ENCODE measurements at places on chromosomes 2 and 18. TPM values are rescaled to one million over a fixed set of nuclear protein-coding genes. Genes with fewer than 3 reads are reported as not detected.

The TMEM178A gene
- 0.31 TPM for total RNA-seq

The GALNT3 gene
- total RNA-seq = 1.9 TPM

The TTR gene
- not detected for total RNA-seq

GRCh38 chr2:121825003-121825950 lies 69.8 kb downstream of the TSN start:
- no peak overlapping the region for H3K27ac ChIP-seq
- no peaks in the 10 kb centered on the region for H3K4me1 ChIP-seq
- no peaks in the 10 kb centered on the region for H3K36me3 ChIP-seq
- no peak overlapping the region for H3K4me3 ChIP-seq
- no peaks in the 10 kb centered on the region for H3K27me3 ChIP-seq
- no peak for DNase-seq

DNA sequence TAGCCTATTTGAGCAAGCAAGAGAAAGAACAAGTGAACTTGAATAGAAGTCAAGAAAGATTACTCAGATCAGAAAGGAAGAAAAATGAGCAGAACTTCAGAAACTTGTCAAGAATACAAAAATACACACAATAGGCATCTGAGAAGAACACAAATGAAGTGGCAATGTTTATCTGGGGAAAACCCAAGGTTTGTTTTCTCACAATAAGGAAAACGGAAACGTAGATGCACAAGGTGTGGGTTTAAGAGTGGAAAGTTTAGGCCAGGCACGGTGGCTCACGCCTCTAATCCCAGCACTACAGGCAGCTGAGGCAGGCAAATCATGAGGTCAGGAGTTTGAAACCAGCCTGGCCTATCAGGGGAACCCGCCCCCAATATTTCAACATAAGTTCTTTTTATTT lies 159.5 kb upstream of the GYPC start:
- H3K4me3 ChIP-seq = no peak overlapping the region
- peaks cover 9% of the 10 kb centered on the region for H3K27me3 ChIP-seq
- peak; percentile 4 for DNase-seq
- H3K4me1 ChIP-seq = no peaks in the 10 kb centered on the region
- H3K36me3 ChIP-seq = peaks cover 3% of the 10 kb centered on the region
- H3K27ac ChIP-seq = no peak overlapping the region

DNA sequence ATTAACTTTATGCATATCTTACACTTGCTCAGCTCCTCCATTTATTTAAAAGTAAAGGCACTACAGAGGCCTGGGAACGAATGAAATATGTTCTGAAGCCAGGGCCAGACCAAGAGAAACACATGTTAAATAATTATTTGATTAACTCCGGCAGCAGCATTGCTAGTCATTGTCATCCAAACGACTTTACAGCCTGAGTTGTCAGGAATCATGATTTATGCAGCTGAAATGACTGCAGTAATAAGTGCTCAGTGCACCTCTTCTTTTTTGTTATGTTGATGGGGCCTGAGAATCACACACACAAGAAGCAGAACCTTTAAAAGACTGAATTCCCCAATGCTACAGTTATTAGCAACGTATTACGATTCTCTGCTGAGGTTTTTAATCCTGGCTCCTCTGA lies 58.9 kb downstream of the EPHA4 start:
- DNase-seq = no peak
- H3K4me3 ChIP-seq = no peak overlapping the region
- H3K4me1 ChIP-seq = peaks cover 8% of the 10 kb centered on the region
- H3K27ac ChIP-seq = no peak overlapping the region
- no peaks in the 10 kb centered on the region for H3K36me3 ChIP-seq

GRCh38 chr2:41998186-41999127 lies 49.4 kb upstream of the PKDCC start:
- no peaks in the 10 kb centered on the region for H3K36me3 ChIP-seq
- no peak for DNase-seq
- H3K4me3 ChIP-seq = no peak overlapping the region
- H3K27ac ChIP-seq = no peak overlapping the region
- no peaks in the 10 kb centered on the region for H3K4me1 ChIP-seq
- peaks cover 2% of the 10 kb centered on the region for H3K27me3 ChIP-seq

GRCh38 chr18:64330161-64330560 lies 181.3 kb upstream of the LINC00305 start:
- H3K27ac ChIP-seq = no peak overlapping the region
- no peaks in the 10 kb centered on the region for H3K36me3 ChIP-seq
- no peak for DNase-seq
- H3K4me1 ChIP-seq = no peaks in the 10 kb centered on the region
- H3K4me3 ChIP-seq = no peak overlapping the region

Measured in activated CD8-positive, alpha-beta T cell treated with anti-CD3 and anti-CD28 coated beads for 36 hours (primary cell).